ENCODE measurements at places on chromosomes 13 and 19. TPM values are rescaled to one million over a fixed set of nuclear protein-coding genes. Genes with fewer than 3 reads are reported as not detected.
A peak's percentile ranks its signal among the peaks of the same experiment; 100 is the strongest.

GRCh38 chr13:74114641-74115040, 19.6 kb downstream of the KLF12 start:
- H3K4me1 ChIP-seq = no peaks in the 10 kb centered on the region
- H3K36me3 ChIP-seq = no peaks in the 10 kb centered on the region
- no peak overlapping the region for H3K27ac ChIP-seq
- DNase-seq = no peak
- no peaks in the 10 kb centered on the region for H3K27me3 ChIP-seq

Gene ENOX1
- total RNA-seq = 4.2 TPM

- H3K4me1 ChIP-seq = peaks cover 17% of the 10 kb centered on the region
- H3K27ac ChIP-seq = peak overlapping the region; percentile 15
- no peaks in the 10 kb centered on the region for H3K27me3 ChIP-seq
- H3K36me3 ChIP-seq = no peaks in the 10 kb centered on the region
Measured at GRCh38 chr13:75194717-75195462, 287.1 kb downstream of the TBC1D4 start.

Gene PRKACA
- total RNA-seq = 126 TPM

Gene PGLYRP1
- total RNA-seq = not detected

GRCh38 chr19:29315556-29316190, 102.7 kb upstream of the UQCRFS1 start:
- peaks cover 19% of the 10 kb centered on the region for H3K27me3 ChIP-seq
- H3K4me3 ChIP-seq = no peak overlapping the region

DNA sequence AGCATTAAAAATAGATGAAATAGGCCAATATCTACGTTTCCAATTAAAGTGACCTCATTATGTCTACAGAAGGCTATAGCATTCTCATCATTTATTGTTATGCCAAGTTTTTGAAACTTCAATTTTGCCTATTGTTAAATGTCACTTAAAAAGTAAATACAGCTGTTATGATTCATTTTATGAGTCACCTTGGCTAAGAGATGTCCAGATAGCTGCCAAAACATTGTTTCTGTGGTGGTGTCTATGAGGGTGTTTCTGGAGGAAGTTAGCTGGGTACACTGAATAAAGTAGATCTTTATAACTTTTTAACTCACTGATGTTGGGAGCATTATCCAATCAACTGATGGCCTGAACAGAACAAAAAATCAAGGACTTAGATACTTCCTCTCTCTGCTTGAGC, 1209.7 kb upstream of the PCDH9 start:
- no peak for DNase-seq
- no peaks in the 10 kb centered on the region for H3K36me3 ChIP-seq
- no peaks in the 10 kb centered on the region for H3K27me3 ChIP-seq
- H3K4me1 ChIP-seq = no peaks in the 10 kb centered on the region
- H3K27ac ChIP-seq = no peak overlapping the region
- no peak overlapping the region for H3K4me3 ChIP-seq

Gene ELSPBP1
- total RNA-seq = not detected

GRCh38 chr13:40243982-40244381, 422.5 kb downstream of the FOXO1 start:
- H3K4me3 ChIP-seq = no peak overlapping the region
- no peak overlapping the region for H3K27ac ChIP-seq

Gene ZNF699
- total RNA-seq = 20.9 TPM

DNA sequence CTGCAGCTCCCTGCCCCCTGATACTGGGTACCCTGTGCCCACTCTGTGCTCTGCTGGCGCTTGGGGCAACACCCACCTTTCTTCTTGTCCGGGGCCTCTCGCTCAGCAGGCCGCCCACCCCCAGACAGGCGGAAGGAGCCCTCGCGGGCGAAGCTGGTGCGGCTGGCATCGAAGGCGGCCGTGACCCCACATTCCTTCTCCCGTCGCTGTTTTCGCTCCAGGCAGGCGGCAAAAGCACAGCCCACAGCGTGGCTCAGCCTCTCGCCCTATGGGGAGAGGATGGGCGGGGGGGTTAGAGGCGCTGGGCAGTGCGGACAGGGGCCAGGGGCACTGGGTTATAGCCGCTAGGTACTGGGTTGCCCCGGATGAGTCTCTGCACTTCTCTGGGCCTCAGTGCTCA, 13.3 kb downstream of the NUMBL start:
- no peaks in the 10 kb centered on the region for H3K27me3 ChIP-seq
- no peak overlapping the region for H3K4me3 ChIP-seq
- H3K4me1 ChIP-seq = no peaks in the 10 kb centered on the region
- peaks cover 25% of the 10 kb centered on the region for H3K36me3 ChIP-seq
- DNase-seq = no peak

DNA sequence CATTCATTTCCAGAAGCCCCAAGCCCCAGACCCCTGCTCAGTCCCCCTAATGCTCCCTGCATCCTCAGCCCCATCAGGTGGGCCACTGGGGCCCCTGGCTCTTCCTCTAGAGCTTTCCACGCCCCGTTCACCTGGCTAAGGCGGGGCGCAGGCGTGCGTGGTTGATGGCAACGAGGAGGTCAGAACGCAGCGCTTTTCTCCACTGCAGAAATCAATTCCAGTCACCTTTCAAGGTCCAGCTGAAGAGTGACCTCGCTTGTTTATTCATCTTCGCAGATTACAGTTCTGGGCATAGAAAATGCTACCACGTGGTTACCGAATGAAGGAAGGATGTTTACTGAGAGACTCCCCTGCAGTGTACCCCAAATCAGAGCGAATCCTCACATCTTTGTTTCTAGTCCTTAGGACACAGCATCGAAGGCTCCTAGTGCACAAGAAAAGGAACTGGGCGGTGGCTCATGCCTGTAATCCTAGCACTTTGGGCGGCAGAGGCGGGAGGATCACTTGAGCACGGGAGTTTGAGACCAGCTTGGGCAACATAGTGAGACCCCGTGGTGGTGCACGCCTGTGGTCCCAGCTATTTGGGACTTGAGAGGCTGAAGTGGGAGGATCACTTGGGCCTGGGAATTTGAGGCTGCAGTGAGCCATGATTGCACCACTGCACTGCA, 828 bp upstream of the PBX4 start:
- DNase-seq = no peak
- H3K27me3 ChIP-seq = no peaks in the 10 kb centered on the region
- no peak overlapping the region for H3K27ac ChIP-seq
- peak overlapping the region; percentile 7 for H3K4me3 ChIP-seq

Data from cardiac muscle cell (in vitro differentiated cells and primary cell).